ENCODE measurements at places on chromosomes 12 and 14.

GRCh38 chr14:100348784-100349685 is 25.9 kb downstream of the SLC25A47 start:
- DNase-seq = no peak

- DNase-seq = no peak
These were observed 56.0 kb downstream of the FBXO34 start for GRCh38 chr14:55327179-55327578.

- no peak for DNase-seq
These were observed 203.0 kb upstream of the MYL2 start for GRCh38 chr12:111123390-111123789.

DNA sequence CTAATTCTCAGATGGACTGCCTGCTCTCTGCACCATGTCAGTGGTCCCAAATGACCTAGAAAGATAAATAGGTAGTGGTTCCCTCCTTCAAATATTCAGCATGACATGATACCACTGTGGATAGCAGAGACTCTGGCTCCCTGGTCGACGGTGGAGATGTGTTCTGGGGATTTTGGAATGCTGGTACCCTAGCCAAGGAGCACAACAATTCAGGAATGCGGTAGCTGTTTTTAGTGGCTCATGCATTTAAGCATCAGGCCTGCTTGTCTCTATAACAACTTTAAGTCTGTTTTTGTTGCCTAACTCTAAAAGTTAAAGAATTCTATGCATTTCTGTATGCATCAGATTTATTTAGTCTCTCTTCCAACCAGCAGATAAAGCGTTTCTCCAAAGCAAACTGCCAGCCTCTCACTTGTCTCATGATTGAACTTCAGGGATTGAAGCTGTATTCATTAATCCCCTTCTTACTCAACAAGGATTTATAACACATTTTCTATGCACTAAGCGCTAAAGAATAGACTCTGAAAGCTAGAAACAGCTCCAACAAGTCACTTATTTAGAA is 164.9 kb upstream of the BMP4 start:
- no peak for DNase-seq

- no peak for DNase-seq
These were observed 881.3 kb upstream of the SEL1L start for GRCh38 chr14:82414853-82415539.

DNA sequence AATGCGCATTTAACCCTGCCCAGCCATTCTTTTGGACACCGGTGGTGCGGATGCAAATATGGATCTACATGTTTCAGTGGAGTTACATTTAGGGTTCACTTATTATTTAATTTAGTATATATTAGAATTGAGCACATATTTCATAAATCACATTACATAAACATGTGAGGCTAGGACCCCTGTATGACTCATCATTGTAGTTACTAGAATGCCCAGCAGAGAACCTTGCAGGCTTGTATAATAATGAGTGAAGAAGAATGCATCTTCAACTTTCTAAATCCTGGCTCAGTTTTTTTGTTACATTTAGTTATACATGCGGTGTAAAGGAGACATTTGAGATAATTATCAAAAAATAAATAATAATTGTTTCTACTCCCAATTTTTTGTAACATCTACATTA is 369.0 kb downstream of the ATP23 start:
- no peak for DNase-seq

- DNase-seq = peak; percentile 89
These were observed 17.0 kb downstream of the RHOF start for GRCh38 chr12:121776190-121777098.

- no peak for DNase-seq
These were observed 100.0 kb downstream of the PRKCH start for GRCh38 chr14:61421212-61421923.

DNA sequence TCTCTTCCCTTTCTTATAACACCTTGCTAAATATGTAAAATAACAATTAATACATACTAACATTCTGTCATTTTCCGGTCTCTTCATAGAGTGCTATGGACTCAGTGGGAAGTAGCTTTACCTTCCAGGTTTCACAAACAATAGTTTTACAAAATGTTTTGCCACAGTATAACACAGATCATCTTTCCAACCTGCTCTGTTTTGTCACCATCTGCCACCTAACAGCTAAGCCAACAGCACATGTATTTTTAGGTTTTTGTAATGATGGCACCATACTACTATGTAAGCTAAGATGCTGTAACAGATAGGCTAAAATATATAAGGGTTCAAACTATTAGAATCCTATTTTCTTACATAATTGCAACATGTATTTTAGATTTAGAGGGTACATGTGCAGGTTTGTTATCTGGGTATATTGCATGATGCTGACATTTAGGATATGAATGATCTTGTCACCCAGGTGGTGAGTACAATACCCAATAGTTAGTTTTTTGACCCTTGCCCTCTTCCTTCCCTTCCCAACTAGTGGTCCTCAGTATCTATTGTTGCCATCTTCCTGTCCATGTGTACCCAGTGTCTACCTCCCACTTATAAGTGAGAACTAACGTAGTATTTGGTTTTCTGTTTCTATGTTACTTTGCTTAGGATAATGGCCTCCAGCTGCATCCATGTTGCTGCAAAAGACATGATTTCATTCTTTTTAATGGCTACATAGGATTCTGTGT is 8.7 kb downstream of the RHOJ start:
- DNase-seq = no peak

DNA sequence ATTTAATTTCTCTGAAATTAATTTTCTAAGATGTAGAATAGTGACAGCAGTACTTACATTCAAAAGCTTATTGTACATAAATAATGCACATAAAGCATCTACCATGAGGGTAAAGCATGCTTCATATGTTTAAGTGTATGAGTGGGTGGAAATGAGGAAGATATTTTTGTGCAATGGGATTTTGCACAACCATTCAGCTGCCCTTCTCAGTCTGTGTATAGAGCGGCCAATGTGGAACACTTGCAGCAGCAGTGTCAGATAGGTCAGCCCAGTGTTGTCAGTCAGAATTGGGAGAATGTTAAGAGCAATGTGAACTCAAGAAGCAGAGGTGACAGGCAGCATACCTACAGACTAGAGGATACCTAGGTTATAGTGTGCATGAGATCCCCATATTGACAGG is 72.5 kb upstream of the ATP2B1 start:
- no peak for DNase-seq

GRCh38 chr14:36215217-36215598 is 38.7 kb upstream of the PTCSC3 start:
- DNase-seq = no peak

- DNase-seq = no peak
These were observed 69.9 kb downstream of the SLC38A1 start for GRCh38 chr12:46198913-46199312.

DNA sequence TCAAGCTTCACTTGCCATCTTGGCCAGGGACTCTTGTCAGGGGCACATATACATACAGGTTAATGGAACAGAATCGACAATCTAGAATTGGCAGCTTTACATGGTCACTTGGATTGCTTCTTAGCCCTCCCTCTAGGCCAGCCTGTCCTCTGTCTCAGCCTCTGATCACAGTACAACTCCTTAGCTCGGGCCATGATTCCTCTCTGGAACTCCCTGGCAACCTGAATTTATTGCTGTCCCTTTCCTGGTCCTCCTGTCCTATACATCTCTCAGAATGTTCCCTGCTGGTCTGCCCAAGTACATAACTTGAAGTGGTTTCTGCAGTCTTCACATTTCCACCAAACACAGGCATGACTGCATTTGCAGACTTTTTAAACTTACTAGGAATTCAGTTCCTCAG is 79.9 kb upstream of the CCDC175 start:
- no peak for DNase-seq

DNA sequence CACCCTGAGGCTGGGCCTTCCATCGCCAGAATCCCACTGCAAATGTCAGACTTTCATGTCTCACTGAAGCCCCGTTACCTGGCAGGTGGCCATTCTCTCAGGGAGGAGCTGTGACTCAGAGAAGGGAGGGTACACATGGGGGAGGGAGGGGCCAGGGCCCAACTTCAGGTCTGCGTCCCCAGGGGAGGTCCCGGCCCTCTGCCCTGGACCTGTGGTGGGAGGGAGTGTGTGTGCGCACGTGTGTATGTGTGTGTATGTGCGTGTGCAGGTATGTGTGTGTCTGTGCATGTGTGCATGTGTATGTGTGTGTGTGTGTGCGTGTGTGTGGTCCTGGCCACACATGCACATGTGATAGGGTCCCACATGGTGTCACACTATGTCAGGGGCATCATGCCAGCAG is 50.9 kb downstream of the MVK start:
- no peak for DNase-seq

GRCh38 chr14:31934767-31935266 is 142.3 kb upstream of the ARHGAP5 start:
- DNase-seq = no peak

GRCh38 chr12:45637706-45638105 is 91.8 kb upstream of the ARID2 start:
- DNase-seq = no peak

DNA sequence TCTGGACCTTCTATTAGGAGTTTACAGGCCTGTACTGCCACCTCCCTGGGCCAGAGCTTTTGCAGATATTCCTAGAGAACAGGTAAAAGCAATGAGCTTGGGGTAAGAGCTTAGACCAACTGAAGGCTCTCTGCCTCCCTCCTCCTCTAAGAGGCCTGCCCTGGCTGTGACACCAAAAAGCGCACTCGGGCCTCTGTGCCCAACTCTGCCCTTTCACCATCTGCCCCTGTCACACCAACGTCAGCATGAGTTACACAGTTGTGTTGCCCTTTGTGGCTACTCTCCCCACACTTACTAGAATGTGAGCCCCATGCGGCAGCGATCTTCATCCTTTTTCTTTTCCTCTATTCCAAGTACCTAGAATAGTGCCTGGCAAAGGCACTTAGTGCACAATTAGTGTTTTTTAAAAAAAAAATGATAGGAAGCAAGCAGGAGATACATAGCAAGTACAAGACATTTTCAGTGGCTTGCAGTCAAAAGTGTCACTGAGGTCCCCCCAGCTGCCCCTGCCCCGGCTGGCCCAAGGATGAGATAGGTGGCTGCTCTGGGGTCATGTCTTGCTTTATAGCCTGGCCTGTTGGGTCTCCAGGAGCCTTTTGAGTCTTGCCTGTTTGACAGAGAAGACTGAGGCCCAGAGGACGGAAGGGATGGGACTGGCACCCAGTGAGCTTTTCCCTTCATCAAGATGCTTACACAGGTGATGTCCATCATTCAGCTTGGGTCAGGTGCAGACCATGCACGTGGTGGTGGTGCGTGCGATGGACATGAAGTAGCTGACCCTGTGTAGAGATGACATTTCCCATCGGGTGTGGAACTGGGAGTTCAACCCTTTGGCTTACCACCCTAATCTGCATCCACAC is 12.5 kb downstream of the CKB start:
- DNase-seq = no peak

GRCh38 chr14:33357225-33358010 is 418.7 kb downstream of the NPAS3 start:
- DNase-seq = no peak

DNA sequence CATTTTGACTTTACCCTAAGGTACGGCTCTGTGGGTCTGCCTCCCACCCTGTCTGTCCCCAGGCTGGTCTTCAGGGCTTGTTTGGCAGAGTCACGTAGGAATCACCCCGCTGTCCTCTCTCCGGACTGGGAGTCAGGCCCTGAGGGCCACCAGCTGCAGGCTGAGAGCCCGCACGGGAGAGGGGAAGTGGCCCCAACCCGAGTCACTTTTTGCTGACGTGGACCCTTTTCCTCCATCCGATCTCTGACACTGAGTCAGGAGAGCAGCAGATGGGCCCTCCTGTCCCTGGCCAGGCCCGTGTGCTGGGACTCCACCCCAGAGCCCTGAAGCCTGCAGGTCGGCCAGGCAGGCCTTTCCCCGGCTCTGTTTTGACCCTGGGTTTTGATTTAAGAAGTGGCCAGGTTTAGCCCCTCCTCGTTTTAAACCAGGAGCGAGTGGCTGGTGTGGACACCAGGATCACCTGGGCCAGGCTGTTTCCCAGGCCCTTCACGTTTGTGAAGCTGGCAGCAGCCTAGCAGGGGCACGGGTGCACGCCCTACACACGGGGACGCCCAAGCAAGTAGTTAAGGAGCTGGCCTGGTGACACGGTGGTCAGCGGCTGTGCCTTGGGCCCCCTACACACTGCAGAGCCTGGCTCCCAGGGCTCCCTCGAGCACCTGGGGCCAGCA is 12.5 kb upstream of the TEX22 start:
- DNase-seq = peak; percentile 63

DNA sequence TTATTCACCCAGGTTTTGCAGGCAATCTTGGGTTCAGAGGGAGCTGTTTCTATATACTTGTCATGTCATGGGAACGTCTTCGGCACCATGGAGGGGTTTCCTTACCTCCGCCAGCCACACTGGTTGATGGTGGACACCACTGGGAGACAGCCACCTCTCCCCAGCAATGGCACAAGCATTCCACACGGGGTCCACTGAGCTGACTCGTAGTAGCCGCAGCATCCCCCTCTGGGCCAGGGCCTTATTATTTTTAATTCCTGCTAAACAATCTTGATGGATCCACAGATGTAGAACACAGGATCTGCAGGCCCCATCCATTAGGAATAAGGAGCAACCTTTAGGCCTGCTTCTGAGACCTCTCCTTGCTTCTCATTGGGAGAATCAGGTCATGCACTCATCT is 132.9 kb downstream of the DICER1 start:
- no peak for DNase-seq

DNA sequence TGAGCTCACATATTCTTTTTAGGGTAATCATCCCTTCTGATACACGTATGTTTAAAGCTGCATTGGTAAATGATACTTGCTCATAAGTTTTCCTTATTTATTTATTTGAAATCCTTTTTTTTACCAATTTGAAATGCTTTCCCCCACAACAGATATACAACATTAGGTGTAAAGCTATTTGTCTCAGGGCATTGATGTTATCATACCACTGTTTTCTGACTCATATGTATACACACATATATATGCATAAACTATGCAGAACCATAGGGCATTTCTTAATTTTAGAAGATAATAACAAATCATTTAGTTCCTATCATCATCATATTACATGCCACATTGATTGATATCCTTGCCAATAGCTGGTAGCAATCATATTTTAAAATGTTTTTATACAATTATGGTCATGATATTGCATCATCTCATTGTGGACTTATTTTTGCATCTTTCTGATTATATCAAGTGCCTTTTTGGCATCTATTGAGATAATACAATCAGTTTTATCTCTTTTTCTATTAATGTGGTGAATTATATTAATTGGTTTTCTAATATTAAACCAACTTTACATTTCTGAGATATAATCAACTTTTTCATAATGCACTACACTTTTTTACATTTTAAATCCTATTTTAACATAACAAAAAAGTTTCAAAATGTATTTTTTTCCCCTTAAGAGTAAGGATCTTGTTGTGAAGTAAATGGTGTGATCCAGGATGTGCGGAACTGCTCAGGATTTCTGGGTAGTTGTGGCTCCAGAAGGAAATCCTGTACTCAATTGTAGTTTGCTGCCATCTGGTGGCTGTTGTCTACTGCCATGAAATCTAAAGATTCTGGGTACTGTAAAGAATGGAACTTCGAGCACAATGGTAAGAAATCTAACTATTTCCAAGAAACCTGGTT is 16.7 kb downstream of the OR9K2 start:
- DNase-seq = no peak

GRCh38 chr14:61388173-61388975 is 67.0 kb downstream of the PRKCH start:
- DNase-seq = no peak
